ENCODE measurements at places on chromosomes 7 and 10.

GRCh38 chr10:98463016-98463415 is 16.3 kb upstream of the HPS1 start:
- DNase-seq: no peak

DNA sequence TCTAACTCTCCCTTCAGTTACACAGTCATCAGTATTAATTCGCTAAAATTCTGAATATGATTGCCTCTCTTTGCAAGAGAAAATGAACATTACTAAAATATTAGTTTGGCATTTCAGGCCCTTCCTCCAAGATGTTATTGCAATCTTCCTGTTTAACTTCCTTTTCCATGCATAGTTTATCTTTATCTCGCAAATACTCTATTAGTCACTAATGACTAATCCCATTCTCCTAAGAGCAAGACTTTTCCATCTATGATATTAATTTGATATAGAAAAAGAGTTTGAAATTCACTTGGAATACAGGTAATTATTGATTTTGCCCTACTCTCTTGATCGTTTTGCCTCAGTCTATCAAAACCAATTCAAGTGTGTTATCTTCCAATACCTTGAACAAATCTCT is 41.8 kb upstream of the SEMA3A start:
- DNase-seq: no peak

- no peak for DNase-seq
These were observed at the start of gene TMEM176A for GRCh38 chr7:150800581-150801241. TSS of gene TMEM176A (plus strand) at chr7:150800769. CDS start at chr7:150801551, 782 bp downstream.

DNA sequence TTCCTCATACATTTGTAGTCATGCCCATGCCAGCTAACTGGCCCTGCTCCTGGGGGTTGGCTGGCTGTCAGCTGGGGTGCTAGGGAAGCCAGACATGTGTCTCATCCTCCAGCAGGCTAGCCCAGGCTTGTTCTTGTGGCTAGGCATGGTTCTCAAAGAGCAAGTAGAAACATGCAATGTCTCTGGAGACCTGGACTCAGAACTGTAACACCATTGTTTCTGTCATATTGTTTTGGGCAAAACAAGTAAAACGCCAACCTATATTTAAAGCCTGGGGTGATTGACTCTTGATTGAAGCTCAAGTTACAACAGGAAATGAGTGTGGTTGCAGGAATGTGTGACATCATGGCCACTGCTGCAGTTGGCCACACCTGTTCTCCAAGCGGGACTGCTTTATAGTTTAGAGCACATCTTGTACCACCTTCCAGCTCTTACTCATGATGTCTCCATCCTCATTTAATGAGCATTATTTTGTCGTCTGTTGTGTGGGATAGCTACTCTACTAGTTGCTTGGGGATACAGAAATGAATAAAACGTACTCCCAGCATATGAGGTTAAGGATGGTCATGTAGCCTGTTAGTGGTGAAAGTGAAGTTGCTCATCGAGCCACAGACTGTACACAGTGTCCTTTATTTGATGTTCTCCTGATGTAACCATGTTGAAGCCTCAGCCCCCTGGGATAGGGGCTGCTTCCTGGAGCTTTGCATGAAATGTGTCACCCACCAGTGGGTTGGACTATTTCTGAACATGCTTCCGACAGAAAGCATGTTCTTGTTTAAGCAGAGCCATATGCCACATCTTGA is 168.4 kb downstream of the SORCS3 start:
- DNase-seq: no peak

GRCh38 chr10:18122753-18123152 is 17.5 kb upstream of the CACNB2 start:
- DNase-seq: no peak

DNA sequence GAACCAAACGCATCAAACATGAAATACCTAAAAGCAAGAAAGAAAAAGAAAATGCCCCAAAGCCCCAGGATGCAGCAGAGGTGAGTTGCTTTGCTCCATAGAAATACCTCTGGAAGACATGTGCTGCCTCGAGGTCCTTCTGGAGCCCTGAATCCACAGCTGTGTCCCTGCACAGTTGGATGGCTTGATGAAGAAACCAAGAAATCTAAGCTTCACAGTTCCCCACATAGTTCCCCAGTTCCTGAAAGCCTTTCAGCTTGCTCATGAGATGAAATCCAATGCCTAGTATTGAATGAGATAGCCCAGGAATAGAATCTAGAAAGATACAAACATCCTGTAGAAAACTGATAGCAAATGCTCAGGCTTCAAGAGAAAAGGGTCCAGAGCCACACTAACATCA is 182.8 kb downstream of the RTKN2 start:
- DNase-seq: no peak

DNA sequence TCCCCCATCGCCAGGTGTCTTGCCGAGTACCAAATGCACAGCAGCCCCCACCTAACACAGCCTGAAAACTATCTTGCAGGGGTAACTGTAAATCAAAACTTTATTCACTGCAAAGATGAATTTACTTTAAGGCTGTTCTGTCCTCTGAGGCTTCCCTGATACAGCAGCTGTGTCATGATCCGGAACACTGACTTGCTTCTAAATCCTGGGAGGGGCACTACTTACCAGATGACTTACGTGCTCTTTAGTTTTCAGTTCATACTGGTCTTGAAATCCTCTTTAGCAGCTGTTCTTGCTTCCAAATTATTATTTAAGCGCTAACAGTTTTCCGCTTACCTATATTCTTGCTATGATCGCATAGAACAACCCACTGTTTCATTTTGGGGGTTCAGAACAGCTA is 4.9 kb downstream of the DYNC1I1 start:
- DNase-seq: no peak

DNA sequence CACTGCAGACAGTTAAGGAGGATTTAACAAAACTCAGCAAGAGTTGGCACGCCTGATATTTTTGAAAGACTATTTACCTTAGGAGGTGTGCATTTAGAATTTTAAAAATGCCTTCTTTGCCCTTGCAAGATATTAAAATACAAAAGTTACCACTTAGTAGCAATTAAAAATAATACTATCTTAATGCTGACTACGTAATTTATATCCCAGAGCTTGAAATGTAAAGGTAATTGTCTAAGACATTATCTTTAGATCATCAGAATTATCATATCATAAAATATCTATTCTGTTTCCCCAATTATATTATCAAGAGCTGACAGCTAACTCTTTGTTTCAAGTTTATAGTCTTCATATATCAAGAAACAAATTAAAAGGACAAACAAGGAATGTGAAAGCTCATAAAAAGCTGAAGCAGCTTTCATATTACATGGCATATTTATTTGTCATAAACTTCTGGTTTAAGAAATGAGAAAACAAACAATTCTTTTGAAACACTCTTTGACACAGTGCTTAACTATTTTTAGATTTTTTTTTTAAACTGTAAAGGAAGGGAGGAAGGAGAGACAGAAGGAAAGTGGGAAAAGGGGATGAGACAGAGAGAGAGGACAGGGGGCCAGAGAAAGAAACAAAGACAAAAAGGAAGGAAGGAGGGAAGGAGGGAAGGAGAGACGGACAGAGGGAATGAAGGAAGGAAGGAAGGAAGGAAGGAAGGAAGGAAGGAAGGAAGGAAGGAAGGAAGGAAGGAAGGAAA is 73.5 kb downstream of the RTKN2 start:
- no peak for DNase-seq

- DNase-seq: no peak
These were observed 82.5 kb upstream of the PITRM1 start for GRCh38 chr10:3255075-3255474.

DNA sequence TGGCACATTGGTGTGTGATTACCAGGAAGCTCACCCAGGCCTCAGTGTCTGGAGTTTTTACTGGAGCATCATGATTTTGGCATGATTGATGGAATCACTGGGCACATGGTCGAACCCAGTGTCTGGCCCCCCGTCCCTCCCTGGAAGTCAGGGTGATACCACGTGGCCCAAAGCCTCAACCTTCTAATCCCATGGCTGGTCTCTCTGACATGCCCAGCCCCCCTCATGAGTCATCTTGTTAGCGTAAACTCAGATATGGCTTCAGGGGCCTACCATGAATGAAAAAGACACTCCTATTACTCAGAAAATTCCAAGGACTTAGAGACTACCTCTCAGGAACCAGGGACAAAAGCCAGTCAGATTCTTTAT is 109.3 kb downstream of the GRK5 start:
- no peak for DNase-seq

DNA sequence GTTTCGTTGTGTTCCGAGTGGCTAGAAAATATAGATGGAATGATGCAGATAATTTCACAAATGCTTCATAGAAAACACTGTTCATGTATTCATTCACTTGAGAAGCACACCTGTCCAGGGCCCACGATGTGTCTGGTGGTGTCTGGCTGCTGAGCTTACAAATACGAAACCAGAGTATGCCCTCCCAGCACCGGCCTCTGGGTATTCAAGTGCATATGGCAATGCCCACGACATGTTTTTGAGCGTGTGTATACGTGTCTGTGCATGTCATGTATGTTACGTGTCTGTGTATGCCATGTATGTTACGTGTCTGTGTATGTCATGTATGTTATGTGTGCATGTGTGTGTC is 37.9 kb downstream of the IL2RA start:
- no peak for DNase-seq

- no peak for DNase-seq
These were observed 64.1 kb downstream of the DOCK1 start for GRCh38 chr10:126969310-126969709.

- DNase-seq: no peak
These were observed 91.8 kb downstream of the PTPRN2 start for GRCh38 chr7:158495786-158496185.

- DNase-seq: no peak
These were observed 140.0 kb downstream of the SORCS3 start for GRCh38 chr10:104780946-104781595.

- DNase-seq: peak; percentile 94
These were observed at the start of gene ZC3HAV1 for GRCh38 chr7:139109188-139109982. TSS of gene ZC3HAV1 (minus strand) at chr7:139109720. CDS start at chr7:139109331, 389 bp downstream.

- no peak for DNase-seq
These were observed 84.6 kb downstream of the ZMYND11 start for GRCh38 chr10:219731-220472.

GRCh38 chr7:113209449-113210203 is 91.3 kb upstream of the SMIM30 start:
- DNase-seq: no peak

- no peak for DNase-seq
These were observed 128.9 kb downstream of the DGKI start for GRCh38 chr7:137717811-137718271.

GRCh38 chr7:94042381-94042780 is 38.2 kb upstream of the BET1 start:
- DNase-seq: no peak

DNA sequence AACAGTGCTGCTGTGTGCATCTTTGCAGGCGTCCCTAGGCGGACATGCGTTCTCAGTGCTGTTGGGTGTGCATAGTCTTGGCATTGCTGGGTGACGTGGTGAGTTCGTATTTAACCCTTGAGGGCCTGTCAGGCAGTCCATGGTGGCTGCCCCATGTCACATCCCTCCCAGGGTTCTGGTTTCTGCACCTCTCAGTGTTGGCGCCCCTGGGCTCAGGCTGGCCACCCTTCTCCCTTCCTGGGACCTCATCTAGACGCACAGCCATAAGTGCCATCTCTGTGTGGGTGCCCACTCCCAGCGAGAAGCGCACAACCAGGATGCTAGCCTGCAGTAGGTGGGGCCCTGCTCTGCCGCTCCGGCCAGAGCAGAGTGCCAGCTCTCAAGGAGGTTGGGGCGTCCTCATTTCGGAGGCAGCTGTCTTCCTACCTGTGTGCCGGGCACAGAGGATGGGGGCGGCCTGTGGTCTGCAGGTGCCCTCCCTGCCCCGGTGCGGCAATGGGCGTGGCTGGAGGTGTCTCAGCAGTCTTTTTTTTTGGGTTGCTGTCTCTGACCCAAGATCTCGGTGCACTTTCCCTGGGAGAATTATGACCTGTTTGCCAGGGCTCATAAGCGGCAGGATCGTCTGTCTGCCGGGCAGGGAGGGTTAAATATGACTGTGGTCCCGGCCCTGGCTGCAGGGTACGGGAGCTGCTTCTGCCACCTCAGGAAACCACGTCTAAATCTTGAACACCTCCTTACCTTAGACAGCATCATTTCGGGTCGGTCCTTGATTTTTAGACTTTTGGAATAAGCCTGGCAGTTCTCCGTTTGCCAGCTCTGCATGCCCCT is 6.5 kb downstream of the INPP5A start:
- DNase-seq: no peak

GRCh38 chr7:135207406-135208101 is 3.8 kb downstream of the WDR91 start:
- DNase-seq: no peak

- DNase-seq: no peak
These were observed 1.2 kb upstream of the TMEM243 start for GRCh38 chr7:87220734-87221215.

DNA sequence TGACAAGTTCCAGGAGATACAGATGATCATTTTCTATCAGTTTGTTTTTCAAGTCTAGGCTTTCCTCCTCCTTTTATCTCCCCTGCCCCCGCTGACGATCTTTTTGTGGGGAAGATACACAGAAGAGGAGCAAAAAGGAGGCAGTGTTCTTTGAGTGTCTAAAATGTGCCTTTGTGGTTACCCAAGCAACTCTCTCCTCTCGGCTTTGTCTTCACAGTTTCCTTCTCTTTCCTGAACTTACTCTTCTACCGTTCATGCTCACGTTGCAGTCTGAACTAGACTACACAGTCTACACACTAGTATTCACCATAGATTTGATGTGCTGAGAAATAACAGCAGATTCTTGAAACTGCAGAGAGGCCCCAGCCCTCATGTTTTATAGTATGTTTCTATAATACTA is 23.6 kb downstream of the CEP41 start:
- DNase-seq: no peak

- DNase-seq: no peak
These were observed 121.2 kb upstream of the FOXP2 start for GRCh38 chr7:114293289-114294012.

GRCh38 chr10:69885379-69886013 is 83.8 kb downstream of the COL13A1 start:
- DNase-seq: no peak

DNA sequence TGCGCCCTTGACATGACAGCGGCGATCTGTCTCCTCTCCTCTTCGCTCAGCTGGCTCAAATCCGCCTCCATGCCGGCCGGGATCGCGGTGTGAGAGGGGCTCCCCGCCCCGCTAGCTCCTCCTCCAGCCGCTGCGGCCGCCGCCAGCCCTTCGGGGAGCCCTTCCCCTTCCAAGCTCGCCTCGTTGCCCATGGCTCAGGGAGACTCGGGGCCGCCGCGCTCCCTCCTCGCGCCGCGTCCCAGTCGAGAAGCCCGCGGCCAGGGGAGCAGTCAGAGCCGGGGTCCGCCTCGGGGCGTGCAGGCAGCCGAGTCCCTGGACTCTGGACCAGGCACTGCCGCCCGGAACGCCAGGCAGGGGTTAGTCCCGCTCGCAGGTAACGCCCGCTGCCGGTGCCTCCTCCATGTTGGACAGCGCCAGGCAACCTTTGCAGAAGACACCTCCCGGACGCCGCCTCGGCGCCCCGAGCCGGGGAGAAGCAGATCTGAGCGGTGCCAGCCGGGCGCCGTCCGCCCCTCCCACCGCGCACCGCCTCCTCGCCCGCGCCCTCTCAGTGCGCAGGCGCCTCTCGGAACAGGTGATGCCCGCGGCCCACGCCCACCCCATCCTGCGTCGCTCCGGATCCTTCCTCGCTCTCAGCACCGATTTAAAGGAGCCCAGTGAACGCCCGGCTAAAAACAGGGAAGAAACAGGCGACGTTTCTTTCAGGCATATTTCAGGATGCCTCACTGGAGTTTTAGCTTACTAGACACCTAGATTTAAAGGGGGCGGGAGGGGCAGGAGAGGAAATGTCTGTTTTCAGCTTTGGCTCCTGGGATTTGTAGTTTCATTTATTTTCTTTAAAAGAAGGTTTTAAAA is at the start of gene PCLO:
PCLO (minus strand) TSS at position 483 of the 855 bp plus-strand sequence; CDS start at position 191, 292 bp downstream.
- DNase-seq: peak; percentile 17

- DNase-seq: no peak
These were observed 225.0 kb downstream of the SDHAF3 start for GRCh38 chr7:97342512-97342911.
